Mucosa of descending colon (tissue), 3 donors: ENCODE measurements at places on chromosomes 1 and 21. TPM values are rescaled to one million over a fixed set of nuclear protein-coding genes. Genes with fewer than 3 reads are reported as not detected.

Gene AZIN2
- total RNA-seq: 36.5 TPM

DNA sequence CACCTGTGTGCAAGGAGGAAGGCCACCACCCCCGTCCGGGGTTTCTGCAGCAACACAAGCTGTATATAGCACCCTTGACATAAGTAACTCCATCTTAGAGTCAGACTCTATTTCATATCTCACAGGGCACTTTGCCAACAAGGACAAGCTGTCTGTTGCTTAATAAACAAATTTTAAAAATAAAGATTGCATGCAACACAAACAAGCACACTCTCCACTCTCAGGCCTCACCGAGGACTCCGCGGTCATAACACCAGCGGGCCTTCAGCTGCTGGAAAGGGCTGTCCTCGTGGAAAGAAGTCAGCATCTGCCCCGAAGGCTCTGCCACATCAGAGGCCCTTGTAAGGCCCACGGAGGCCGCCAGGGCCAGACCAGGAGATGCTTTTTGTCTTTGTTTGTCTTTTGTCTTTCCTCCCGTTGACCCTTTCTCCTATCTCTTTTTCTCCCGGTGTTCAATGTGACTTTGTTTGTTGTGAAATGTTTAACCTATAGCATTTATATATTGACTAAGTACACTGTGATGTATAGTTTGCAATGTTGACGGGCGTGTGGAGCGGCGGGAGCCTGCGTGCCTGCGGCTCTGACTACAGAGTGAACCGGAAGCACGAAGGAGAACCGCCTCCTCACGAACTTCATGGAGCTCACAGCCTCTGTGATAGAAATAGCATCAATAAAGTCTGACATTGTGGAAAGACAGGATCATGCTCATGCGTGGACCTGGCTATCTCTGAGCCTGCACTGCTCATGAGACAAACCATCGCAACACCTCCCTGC, 24.1 kb downstream of the MEGF6 start:
- DNase-seq: no peak

- no peak for DNase-seq
Observed at GRCh38 chr1:119101563-119101962, 38.9 kb downstream of the WARS2 start.

GRCh38 chr1:244344001-244344400, 107.7 kb downstream of the ADSS2 start:
- no peak for DNase-seq

- no peak for DNase-seq
Observed at GRCh38 chr1:91757763-91758460, 128.0 kb downstream of the TGFBR3 start.

DNA sequence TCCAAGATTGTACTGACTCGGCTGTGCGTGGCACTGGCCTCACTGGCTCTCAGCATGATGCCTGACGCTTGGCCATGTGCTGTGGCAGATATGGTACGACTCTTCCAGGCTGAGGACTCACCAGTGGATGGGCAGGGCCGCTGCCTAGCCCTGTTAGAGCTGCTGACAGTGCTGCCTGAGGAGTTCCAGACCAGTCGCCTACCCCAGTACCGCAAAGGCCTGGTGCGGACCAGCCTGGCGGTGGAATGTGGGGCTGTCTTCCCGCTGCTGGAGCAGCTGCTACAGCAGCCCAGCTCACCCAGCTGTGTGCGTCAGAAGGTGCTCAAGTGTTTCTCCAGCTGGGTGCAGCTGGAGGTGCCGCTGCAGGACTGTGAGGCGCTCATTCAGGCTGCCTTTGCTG, 2.9 kb downstream of the IPO13 start:
- no peak for DNase-seq
